ENCODE measurements at places on chromosomes 12 and 14.
A peak's percentile ranks its signal among the peaks of the same experiment; 100 is the strongest.

- peak; percentile 58 for DNase-seq
These were observed 115.8 kb downstream of the DAD1 start for GRCh38 chr14:22472935-22473854.

DNA sequence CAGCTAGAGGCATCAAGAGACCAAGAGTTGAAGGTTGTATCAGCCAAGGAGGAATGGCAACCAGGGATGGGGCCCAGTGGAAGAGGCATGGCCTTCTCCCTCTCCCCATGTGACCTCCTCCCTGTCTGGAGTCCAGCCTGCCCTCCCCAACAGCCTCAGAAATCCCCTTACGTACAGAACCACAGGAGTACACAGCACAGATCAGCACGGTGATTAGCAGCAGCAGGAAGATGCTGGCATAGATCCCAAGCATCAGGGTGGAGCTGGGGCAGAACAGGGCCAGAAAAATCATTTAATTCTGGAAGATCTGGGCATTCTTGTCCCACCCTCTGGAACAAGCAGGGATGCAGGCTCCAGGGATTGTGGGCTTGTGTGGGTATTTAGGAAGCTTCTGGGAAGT lies 14.4 kb downstream of the ADCY6 start:
- no peak for DNase-seq

DNA sequence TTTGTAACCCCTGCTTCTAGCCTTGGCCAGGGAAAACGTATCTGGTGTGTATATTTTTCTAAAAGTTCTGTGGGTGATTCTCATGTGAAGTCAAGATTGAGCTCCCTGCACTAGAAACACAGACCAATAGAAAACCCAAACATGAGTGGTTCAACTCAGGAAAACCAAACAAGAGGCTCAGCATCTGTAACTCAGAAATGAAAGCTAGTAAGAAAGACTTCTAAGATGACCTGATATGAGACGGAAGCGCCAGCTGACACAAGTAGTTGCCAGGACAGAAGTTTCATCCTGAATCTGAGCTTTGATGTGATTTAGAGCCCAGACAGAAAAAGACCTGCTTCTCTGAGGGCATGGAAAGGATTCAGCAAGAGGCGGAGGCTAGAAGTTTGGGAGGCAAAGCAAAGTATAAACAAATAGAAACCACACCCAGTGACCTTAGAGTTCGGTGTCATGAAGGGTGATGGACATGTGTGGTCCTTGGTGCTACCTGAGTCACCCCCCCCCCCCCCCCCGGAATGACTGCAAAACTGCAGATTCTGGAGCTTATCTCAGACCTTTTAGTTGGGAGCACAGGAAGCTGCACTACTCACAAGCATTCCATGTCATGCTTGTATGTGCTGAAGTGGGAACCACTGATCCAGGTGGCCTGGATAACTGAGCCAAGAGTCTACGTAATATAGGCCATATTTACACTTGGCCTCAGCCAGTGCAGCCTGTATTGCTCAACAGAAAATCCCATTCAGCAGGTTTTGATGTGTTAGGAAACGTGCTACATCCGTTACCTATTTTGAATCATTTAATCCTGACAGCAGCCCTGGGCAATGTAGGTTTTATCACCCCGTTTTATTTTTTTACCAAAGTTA lies 191.3 kb downstream of the ANO6 start:
- no peak for DNase-seq

DNA sequence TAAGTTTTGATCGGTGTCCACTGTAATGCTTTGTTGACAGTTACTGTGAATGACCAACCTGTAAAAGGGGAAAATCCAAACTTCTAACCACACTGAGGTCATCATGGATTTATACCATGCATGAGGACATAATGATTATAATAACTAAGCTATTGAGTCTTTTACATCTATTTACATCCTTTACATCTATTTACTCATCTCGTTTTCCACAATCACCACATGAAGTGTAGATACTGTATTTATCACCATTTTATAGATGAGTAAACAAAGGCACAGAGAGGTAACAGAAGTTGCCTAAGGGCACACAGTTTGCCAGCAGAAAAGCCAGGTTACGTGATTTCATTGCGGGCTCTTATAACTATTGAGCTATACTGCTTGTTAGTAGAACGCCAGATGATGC lies 27.9 kb upstream of the EID3 start:
- no peak for DNase-seq

GRCh38 chr14:36515105-36515593 lies 4.9 kb downstream of the NKX2-1 start:
- no peak for DNase-seq

- DNase-seq: no peak
These were observed 14.7 kb upstream of the CDH24 start for GRCh38 chr14:23071921-23072539.

- no peak for DNase-seq
These were observed 20.5 kb upstream of the SLC24A4 start for GRCh38 chr14:92302481-92302880.

DNA sequence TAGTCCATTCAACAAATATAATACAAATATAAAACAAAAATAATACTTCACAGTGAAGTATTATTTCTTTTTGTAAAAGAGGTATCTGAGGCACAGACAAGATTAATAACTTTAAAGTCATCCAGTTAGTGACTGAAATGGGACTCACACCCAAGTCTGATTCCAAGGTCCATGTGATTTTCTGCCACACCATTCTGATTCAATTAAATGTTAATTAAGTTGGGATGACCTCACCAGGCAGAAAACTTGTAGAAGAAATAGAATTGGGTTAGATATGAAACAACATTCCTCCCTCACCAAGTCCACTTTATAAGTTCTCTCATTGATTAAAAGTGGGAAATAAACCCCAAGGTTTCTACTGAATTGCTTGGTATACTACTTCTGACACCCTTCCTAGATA lies 34.4 kb downstream of the DIO2 start:
- DNase-seq: no peak

DNA sequence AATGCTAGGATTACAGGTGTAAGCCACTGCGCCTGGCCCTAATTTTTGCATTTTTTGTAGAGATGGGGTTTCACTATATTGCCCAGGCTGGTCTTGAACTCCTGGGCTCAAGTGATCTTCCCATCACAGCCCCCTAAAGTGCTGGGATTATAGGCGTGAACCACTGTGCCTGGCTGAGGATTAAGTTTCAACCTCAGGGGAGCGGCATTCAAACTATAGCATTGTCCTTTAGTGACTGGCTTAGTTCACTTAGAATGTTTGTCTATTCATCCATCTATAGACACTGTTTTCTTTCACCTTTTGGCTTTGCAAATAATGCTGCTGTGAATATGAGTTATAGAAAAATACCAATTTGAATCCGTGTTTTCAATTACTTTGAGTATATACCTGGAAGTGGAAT lies 25.2 kb downstream of the PTPN11 start:
- DNase-seq: no peak

- DNase-seq: no peak
These were observed 862.2 kb downstream of the RPS29 start for GRCh38 chr14:48723841-48724495.

DNA sequence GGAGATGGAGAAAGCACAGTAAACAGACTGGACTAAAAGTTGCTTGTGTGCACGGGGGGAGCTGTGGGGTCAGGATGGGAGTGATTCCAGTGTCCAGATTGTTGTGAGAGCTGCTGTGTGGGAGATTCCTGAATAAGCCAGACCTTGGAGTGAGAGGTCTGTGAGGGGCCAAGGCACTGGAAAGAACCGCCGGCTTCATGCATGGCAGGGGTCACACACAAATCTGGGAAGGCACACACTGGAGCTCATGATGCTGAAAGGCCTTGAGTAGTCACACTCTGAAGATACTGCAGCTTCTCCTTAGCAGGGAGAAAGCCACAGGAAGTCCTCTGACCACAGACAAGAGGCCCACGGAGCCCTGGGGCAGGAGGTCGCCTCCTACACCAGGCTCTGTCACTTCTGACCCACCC lies 23.1 kb downstream of the ADCY6 start:
- DNase-seq: no peak

- DNase-seq: no peak
These were observed 3.0 kb upstream of the RBMS2 start for GRCh38 chr12:56518570-56518969.

- DNase-seq: peak; percentile 59
These were observed 31.4 kb upstream of the C12orf76 start for GRCh38 chr12:110079477-110080400.

Measured in memory B cell (primary cell).